ENCODE measurements at places on chromosomes 7 and 10.
A peak's percentile ranks its signal among the peaks of the same experiment; 100 is the strongest.

GRCh38 chr7:31724696-31725095 lies 37.7 kb downstream of the PPP1R17 start:
- no peak for DNase-seq

DNA sequence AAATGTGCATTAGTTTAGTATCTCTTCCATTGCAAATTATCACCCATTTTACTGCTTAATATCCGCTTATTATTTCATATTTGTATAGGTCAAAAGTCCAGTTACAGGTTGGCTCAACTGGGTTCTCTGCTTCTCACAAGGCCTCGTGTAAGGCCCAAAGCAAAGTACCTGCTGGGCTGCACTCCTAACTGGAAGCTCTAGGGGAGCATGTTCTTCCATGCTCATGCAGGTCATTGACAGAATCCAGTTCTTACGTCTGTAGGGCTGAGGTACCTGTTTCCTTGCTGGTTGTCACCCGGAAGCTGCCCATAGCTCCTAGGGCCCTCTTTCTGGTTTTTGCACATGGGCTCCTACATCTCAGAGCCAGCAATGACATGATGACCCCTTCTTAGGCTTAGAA lies 79.6 kb downstream of the RAPGEF5 start:
- no peak for DNase-seq

DNA sequence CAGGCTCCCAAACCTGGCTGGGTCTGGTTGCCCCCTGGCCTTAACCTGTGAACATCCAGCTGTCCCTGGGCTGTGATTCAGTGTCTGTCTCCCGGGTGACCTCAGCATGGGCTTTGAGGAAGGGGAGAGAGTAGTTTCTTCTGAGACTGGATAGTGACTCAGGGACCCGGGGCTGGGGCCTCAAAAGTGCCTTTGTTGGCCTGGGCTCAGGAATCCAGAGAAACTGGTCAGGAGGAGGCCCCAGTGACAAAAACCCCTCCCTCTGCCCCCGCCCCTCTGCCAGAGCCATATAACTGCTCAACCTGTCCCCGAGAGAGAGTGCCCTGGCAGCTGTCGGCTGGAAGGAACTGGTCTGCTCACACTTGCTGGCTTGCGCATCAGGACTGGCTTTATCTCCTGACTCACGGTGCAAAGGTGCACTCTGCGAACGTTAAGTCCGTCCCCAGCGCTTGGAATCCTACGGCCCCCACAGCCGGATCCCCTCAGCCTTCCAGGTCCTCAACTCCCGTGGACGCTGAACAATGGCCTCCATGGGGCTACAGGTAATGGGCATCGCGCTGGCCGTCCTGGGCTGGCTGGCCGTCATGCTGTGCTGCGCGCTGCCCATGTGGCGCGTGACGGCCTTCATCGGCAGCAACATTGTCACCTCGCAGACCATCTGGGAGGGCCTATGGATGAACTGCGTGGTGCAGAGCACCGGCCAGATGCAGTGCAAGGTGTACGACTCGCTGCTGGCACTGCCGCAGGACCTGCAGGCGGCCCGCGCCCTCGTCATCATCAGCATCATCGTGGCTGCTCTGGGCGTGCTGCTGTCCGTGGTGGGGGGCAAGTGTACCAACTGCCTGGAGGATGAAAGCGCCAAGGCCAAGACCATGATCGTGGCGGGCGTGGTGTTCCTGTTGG lies at the start of gene CLDN4:
TSS of gene CLDN4 (plus strand) at position 316 of the 903 bp plus-strand sequence. CDS start at position 522, 206 bp downstream.
- DNase-seq, result no peak

GRCh38 chr7:116786791-116787443 lies 75.5 kb upstream of the CAPZA2 start:
- DNase-seq, result peak; percentile 48

- DNase-seq, result no peak
Measured at GRCh38 chr7:93245525-93246432, 13.6 kb downstream of the VPS50 start.

GRCh38 chr7:141235656-141236055 lies 161.8 kb downstream of the TMEM178B start:
- no peak for DNase-seq

- DNase-seq, result no peak
Measured at GRCh38 chr7:74290981-74291441, 1.8 kb downstream of the CLIP2 start.

GRCh38 chr7:91345449-91345848 lies 81.2 kb downstream of the FZD1 start:
- DNase-seq, result no peak

GRCh38 chr10:124042656-124043309 lies 50.6 kb downstream of the CHST15 start:
- DNase-seq, result no peak

- DNase-seq, result no peak
Measured at GRCh38 chr7:23295401-23295697, 3.8 kb upstream of the MALSU1 start.

DNA sequence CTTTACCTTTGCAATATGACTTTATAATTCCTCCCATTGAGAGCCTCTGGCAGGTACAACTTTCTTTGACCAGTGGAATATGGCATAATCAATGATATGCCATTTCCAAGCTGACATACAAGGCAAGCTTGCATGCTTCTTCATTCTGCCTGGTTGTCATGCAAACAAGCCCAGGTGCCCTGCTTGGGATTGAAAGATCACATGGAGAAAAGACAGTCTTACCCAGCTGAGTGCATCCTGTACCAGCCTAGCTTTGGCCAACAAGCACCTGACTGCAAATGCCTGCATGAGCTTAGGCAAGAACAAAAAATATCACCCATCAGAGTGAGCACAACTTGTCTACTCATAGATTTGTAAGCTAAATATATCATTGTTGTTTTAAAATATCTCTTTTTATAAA lies 82.9 kb upstream of the KCND2 start:
- no peak for DNase-seq

DNA sequence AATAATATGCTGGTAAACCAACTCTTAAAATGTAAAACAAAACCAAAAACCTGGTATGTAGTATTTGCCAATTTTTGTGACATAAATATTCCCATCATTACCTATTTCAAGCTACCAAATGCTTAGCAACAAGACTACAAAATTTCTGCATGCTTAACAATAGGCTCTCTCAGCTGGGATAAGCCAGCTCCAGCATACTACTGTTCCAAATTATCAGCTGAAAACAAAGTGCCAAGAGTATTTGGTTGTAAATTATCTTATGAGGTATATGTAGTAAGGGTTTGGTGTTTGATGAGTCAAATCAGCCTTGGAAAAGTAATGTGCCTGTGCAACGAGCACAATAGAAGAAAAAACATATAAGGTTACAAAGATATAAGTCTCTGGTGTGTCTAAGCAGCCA lies 263.2 kb downstream of the HGF start:
- no peak for DNase-seq

- no peak for DNase-seq
Measured at GRCh38 chr10:116905845-116906210, 56.5 kb downstream of the ENO4 start.

GRCh38 chr10:117534321-117535297 lies 7.9 kb upstream of the EMX2 start:
- no peak for DNase-seq

DNA sequence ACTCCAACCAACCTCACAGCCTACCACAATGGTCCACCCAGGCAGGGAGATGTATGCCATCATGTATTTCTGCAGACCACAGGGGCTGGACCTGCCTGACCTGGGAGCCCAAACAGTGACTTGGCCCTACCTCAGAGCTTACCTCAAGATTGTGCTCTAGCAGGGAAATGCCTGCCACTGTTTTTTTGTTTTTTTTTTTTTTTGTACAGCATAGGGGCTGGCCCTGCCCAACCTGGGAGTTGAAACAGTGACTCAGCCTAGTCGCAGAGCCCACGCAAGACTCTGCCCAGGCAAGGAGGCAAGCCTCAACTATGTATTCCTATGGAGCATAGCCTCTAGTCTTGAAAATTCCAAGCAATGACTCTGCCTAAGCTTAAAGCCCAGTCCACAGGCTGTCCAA lies 39.3 kb upstream of the CDK6 start:
- peak; percentile 51 for DNase-seq

GRCh38 chr10:22779331-22780019 lies 65.1 kb upstream of the PIP4K2A start:
- no peak for DNase-seq

DNA sequence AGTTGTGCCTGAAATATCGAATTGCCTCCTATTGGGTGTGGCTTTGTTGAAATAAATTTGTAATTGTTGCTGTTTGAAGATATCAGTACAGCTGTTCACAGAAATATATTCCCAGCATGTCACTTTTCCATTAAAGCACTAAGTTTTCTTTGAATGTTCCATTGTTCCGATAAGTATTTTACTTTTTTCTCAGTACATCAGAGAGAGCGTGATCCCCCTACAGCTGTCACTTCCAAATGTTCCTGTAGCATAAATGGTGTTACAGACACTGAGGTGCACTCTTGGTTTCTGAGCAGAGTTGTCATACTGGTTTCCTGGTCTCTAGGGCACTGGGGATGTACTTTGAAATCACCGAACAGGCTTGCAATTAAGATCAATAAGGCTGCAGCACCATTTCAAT lies 189.2 kb downstream of the CCSER2 start:
- DNase-seq, result no peak

- DNase-seq, result no peak
Measured at GRCh38 chr7:25885057-25885576, 266.9 kb upstream of the NFE2L3 start.

GRCh38 chr7:288671-289101 lies 1.3 kb upstream of the FOXL3 start:
- no peak for DNase-seq

DNA sequence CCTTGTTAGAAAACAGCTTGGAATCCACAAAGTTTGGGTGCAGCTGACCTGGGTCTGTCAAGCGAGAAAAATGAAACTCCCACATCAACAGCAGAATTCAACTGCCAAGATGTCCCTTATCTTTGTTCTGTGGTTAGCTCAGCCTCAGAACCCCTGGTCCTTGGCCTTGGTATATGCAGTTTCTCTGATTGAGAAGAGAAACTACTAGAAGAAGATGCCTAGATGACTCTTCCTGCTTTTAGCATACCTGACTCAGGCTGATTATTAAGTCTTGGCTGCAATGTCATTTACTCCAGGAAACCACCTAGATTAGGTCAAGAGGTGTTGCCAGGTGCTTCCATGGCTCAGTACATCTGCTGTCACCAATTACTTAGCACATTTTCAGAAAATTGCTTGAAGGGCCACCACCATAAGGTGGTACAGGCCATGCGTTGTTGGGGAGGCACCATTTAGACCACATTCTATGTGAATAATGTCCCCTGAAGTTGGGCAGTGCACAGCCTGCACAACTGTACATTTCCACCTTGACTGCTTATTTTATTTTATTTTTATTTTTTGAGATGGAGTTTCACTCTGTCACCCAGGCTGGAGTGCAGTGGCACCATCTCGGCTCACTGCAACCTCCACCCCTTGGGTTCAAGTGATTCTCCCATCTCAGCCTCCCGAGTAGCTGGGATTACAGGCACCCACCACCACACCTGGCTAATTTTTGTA lies 59.4 kb upstream of the ZNF438 start:
- peak; percentile 46 for DNase-seq

GRCh38 chr10:119143657-119144056 lies 21.9 kb downstream of the SFXN4 start:
- DNase-seq, result no peak

GRCh38 chr10:43194266-43194665 lies 56.0 kb downstream of the CSGALNACT2 start:
- DNase-seq, result no peak

DNA sequence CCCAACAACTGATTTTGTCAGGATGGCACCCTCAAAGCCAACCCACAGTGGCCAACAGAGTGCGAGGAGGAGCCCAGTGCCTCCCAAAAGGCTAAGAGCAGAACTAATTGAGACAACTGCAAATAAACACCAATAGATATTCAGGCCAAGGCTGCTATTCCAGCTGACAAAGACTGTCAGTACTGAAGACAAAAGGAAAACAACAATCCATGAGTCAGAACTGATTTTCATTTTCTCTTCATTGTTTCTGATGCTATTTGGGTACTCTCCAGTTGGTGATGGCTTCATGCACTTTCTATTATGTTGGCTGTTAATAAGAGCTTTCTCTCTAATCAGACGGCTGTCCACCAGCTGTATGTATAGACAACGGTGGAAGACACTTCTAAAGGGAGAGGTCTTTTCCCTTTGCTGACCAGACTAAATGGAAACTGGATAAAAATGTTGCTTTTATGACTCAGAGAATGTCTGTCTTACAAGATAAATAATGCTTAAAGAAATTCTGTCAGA lies 515.9 kb downstream of the PARD3 start:
- no peak for DNase-seq

DNA sequence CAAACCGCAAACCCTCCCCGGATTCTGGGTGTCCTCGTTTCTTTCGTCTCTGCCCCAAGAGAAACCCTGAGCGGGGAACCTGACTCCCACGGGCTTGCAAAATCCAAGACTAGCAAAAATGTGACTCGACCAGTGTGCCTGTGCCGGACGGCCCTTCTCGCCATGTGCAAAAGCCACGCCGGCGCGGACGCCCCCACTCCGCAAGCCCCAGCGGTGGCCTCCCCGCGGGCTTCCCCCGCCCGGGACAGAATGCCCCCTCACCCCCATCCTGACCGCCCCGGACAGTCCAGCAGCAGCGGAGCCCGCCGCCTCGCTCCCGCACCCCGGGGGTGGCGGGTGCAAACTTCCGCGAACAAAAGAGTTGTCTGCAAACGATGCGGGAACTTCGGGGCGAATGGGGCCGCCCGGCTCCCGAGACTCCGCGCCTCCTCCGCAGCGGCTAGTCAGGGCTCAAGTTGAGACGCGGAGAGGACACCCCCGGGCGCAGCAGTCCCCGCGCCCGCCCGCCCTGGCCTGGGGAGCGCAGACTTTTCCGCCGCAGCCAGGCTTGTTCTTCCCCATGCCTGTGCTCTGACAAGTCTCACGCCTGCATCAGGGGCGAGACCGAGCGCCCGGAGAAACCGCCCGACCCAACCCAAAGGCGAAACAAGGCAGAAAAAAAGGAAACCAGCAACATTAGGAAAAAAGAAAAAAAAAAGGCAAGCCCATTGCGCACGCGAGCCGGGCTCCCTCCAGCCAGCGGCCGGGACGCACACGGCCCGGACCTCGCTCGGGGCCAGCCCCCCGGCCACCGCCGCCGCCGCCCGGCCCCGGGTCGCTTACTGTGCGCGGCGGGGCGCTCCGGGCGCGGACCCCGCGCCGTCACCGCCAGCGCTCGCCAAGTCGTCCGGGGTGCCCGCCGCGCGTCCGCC lies 732 bp downstream of the FAM53B start:
- DNase-seq, result peak; percentile 33

DNA sequence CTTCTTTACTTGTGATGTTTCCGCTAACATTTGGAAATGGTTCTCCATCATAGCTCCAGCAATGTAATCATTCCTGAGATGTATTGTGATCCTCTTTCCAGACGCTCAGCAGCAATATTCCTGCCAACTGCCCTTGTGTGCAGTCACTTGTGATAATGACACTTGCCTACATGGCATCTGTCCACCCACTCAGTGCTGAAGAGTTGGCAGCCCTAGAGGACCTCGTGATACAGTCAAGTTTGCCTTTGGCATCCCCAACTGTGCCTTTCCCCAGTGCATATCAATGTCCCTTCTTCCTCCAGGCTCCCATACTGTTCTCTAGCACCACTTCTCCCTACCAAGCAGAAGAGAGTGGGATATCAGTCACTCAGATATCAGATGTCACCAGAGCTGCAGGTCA lies 64.9 kb downstream of the MYOF start:
- no peak for DNase-seq
